ENCODE measurements at places on chromosomes 6 and 20. TPM values are rescaled to one million over a fixed set of nuclear protein-coding genes. Genes with fewer than 3 reads are reported as not detected.

Gene SAMD3
- total RNA-seq: 4.4 TPM

Gene PLTP
- total RNA-seq: 27.0 TPM

Gene LTA
- total RNA-seq: not detected

Gene SSTR4
- total RNA-seq: not detected

Gene PRR18
- total RNA-seq: not detected

Gene KHDRBS2
- not detected for total RNA-seq

Measured in bronchial smooth muscle cell (primary cell).